Lung (tissue), 17 donors: ENCODE measurements at places on chromosomes 6 and 20. TPM values are rescaled to one million over a fixed set of nuclear protein-coding genes. Genes with fewer than 3 reads are reported as not detected.

- DNase-seq: peak; percentile 10
Observed at GRCh38 chr6:25788305-25788922, 33.9 kb downstream of the SLC17A4 start.

- no peak for DNase-seq
Observed at GRCh38 chr6:138105880-138106664, 1.1 kb downstream of the PERP start.

DNA sequence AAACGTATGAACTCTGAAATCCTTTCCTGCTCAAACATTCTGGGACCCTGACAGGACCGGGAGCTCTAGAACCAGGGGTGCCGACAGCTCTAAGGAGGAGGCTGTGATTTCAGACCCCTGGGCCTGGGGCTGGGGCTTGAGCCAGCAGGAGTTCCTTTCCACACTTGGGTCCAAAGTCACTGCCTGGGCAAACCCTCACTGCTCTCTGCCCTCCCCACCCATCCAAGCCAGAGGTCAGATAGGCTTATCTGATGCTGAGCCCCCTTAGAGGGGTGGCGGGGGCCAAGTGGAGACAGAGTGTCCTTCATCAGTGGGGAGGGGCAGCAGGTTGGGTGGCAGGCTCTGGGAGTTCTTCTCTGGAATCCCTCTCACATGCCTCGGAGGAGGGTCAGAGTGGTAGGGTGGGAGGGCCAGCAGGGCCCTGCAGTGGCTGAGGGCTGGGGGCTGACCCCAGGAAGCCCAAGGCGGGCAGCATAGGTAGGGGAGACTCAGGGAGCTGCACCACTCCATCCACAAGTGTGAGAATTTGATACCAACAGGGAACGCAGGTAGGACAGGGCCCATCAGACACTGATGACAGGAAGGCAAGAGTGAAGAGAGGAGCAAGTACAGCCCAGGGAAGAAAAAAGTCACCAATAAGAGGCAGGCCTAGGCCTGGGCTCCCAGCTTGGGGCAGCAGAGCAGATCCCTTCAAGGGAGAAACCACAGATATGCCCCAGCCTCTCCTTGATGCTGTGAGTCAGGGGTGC lies 121.0 kb downstream of the MRPL14 start:
- DNase-seq: no peak

DNA sequence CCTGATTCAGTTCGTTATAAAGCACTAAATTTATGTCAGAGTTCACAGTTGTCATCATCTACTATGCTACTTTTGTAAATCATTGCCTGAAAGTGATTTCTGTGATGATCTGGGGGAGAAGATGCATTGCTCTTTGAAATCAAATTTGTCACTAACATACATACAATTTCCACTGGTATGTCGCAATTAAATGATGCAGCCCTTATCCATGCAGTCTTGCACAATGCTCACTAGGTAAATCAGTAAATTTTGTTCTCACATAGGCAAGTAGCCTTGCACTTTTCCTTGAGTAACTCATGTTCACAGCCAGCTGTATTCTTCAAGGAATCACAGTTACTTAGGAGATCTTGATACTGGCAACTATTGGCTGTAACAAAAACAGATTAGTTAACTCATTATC lies 20.8 kb downstream of the CRISP2 start:
- no peak for DNase-seq

DNA sequence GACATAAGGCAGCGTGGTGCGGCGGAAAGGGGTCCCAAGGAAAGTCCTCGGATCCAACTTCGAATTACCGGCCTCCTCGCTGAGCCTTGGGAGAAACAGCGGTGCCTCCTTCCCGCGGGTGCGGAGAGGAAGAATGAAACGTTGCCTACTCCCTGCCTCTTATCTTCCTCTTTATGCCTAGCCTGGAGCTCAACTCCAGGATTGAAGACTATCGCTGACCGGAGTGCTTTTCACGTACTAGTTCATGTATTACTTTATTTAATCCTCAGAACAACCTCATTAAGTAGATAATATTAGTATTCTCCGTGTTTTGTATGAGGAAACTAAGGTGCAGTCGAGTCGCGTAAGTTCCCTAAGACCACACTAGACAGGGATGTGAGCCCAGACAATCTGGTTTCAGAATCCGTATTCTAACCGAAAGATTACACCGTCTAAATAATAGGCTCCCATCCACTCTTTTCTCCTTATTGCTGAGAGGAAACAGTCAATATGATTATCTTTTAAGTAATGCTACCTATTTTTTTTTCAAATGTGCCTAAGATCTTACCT lies 793 bp upstream of the PDSS2 start:
- no peak for DNase-seq

DNA sequence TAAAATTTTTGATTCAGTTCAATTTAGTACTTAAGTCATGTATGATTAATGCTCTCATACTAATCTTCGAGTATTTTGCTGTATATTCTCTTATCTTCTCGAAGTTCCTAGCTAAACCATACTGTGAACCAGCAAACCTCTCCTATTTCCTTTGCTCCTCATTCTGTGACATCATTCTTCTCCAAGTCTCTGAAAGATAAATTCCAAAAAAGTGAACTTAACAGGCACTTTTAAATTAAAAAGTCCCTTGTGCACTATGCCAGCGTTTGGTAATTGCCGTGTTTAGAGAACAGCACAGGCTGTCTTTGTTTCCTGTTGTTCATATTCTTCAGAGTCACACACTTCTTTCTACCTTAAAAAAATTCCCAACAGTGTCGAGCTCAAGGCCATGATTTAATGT lies 188.4 kb upstream of the PHACTR1 start:
- DNase-seq: no peak

Gene ATXN1
- 108 TPM for total RNA-seq

Gene HTR1E
- not detected for total RNA-seq

Gene FKBP1C
- total RNA-seq: 0.48 TPM

Gene RAET1G
- total RNA-seq: 0.61 TPM
